ENCODE measurements at places on chromosomes 1 and 21.

GRCh38 chr1:183023601-183024316 lies 539 bp downstream of the LAMC1 start:
- DNase-seq = peak; percentile 42

- no peak for DNase-seq
Measured at GRCh38 chr1:29592261-29592615, 355.9 kb downstream of the PTPRU start.

GRCh38 chr1:160030657-160031364 lies 979 bp downstream of the PIGM start:
- DNase-seq = no peak

DNA sequence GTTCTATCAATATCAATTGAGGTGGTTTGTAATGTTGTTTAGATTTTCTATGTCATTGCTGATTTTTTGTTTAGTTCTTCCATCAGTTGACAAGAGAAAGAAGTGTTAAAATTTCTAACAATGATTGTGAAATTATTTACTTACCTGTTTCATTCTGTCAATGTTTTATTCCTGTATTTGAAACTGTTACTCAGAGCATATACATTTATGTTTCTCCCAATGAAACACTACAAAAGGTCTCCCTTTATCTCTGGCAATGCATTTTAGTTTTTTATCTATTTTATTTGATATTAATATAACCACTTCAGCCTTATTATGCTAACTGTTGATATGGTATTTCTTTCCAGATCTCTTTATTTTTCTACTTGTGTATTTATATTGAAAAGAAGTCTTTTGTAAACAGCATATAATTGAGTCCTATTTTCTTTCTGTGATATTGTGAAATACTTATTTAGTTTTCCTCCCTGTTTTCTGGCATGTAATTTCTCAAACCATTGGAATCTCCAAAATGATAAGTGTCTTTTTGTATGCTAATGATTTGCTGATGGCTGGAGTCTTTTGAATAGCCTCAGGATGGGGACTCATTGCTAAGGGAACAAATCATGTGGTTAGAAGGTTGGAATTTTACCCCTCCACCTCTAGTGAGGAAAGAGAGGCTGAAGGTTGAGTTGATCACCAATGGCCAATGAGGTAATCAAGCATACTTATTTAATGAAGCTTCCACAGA lies 122.0 kb downstream of the ADSS2 start:
- DNase-seq = no peak

GRCh38 chr1:206855859-206856258 lies 9.6 kb upstream of the IL20 start:
- no peak for DNase-seq

- peak; percentile 46 for DNase-seq
Measured at GRCh38 chr1:117128323-117129079, 7.0 kb upstream of the TRIM45 start.

Measured in RPMI7951 (cell line).